ENCODE measurements at places on chromosomes 3 and 15.

DNA sequence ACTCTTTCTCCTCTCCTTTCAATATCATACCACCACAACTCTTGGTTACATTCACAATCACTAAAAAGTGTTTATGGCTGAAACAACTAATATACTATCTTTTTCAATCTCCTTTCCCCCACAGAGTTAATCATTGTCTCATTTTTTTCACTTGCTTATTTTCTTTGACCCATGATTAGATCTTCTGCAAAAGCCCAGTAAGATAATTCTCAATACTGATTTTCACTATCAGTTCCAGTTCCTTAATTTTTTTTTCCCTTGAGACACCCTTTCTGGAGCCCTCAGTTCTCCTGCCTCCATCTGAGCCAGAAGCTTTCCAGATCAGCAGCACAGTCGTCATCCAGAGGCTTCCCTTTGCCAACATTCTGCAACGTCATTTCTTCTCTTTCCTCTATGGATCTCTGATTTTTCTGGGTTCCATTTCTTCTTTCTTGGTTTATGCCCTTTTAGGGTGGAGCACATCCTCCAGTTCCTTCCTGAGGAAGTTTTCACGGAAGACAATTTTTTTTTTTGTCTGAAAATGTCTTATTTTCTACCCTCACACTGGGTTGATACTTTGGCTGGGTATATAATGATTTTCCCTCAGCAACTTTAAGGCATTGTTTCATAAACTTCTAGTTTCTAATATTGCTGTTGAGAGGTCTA, 88.7 kb upstream of the C15orf39 start:
- DNase-seq = no peak

DNA sequence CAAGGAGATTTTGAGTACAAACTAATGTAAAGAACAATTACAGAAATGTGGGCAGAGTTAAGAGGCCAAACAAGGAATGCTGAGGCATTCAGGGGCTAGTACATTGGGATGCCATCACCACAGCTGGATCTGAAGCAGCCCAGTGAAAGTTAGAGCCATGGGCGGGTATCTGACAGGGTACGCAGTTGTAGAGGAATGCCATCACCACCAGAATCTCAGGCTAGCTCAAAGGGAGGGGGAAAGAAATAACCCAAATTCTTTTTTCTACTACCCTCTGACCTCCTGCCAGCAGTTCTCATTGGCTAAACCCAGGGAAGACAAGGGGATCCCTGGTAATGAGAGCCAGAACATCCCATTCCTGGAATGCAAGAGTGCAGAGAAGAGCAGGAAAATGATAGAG, 9.0 kb upstream of the TSC22D2 start:
- DNase-seq = no peak

- no peak for DNase-seq
Observed at GRCh38 chr15:40789119-40789518, 17.8 kb upstream of the ZFYVE19 start.

- DNase-seq = no peak
Observed at GRCh38 chr3:72398781-72399180, 449.5 kb downstream of the SHQ1 start.

DNA sequence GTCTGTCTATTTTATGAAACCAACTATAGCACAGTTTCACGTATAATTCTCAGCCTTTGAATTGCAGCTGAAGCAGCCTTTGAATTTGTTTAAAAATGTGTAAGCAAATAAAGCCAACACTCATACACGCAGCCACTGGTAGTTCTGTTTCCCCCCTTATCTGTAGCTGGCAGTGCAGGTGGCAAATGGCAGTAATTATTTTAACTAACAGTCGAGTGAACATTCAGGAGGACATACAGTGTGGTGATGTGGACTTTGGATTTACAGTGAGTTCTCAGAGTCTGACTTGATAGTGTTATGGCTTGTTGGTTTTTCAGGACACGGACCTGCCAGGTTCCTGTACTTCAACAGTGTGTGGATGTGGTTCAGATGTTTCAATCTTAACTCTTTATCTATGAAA, 64.0 kb upstream of the SKOR1 start:
- no peak for DNase-seq
